ENCODE measurements at places on chromosomes 11 and 22. TPM values are rescaled to one million over a fixed set of nuclear protein-coding genes. Genes with fewer than 3 reads are reported as not detected.

Gene KCNJ1
- 0.08 TPM for total RNA-seq

Gene RFPL3
- total RNA-seq: not detected

Gene APOL5
- not detected for total RNA-seq

Gene EWSR1
- total RNA-seq: 177 TPM

Gene NCAPH2
- 38.7 TPM for total RNA-seq

Gene OR51B2
- total RNA-seq: not detected

Gene YPEL1
- 0.08 TPM for total RNA-seq

Gene HBB
- not detected for total RNA-seq

Gene C11orf97
- not detected for total RNA-seq

Gene DDTL
- total RNA-seq: 2.9 TPM

Gene NPAS4
- total RNA-seq: not detected

Gene CYP2D6
- 0.47 TPM for total RNA-seq

Gene OR5A1
- not detected for total RNA-seq

Gene UPK3A
- total RNA-seq: not detected

Gene CHRNA10
- total RNA-seq: 0.23 TPM

Gene FIBIN
- total RNA-seq: 0.46 TPM

Gene SCT
- total RNA-seq: not detected

Gene C1QTNF4
- 0.08 TPM for total RNA-seq

Gene KLHDC7B
- not detected for total RNA-seq

Gene MTCH2
- total RNA-seq: 69.9 TPM

Gene APOC3
- total RNA-seq: not detected

Gene C11orf86
- not detected for total RNA-seq

Gene KCNA4
- not detected for total RNA-seq

Gene YPEL4
- total RNA-seq: not detected

Gene ANKRD42
- total RNA-seq: 4.1 TPM

Gene NDUFS8
- total RNA-seq: 235 TPM

Gene IGLL1
- total RNA-seq: not detected

Gene MMP13
- not detected for total RNA-seq

Gene GLYATL1
- total RNA-seq: 0.19 TPM

Gene CADM1
- total RNA-seq: 25.5 TPM

Gene RAC2
- total RNA-seq: 181 TPM

Gene OR10A4
- total RNA-seq: not detected

Gene CELSR1
- total RNA-seq: 52.6 TPM

Gene MRGPRX4
- total RNA-seq: 0.55 TPM

Measured in hair follicular keratinocyte (primary cell).